ENCODE measurements at places on chromosomes 16 and 17.

- DNase-seq, result no peak
Measured at GRCh38 chr17:4501295-4501949, 2.7 kb downstream of the SPNS2 start.

- DNase-seq, result no peak
Measured at GRCh38 chr16:60674241-60674640, 1362.0 kb downstream of the CDH8 start.

DNA sequence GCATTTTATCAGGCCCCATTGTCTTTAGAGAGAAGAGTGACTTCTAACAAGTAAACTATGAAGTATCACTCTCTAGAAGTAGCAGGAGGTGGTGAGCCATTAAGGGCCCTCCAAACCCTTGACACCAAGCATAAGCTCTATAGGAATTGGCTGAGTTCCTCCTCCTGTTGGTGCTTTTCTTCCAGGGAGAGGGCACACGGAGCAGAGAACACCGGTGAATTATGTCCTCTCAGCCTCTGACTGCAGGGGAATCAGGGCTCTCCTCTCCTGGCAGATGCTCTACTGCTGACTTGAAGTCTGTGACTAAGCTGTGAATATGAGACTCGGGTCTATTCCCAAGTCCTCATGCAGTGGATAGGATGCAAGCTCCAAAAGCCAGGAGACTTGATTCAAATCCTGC, 32.3 kb downstream of the CHD9 start:
- DNase-seq, result no peak

GRCh38 chr17:9209781-9210370, 188.6 kb downstream of the NTN1 start:
- no peak for DNase-seq

- no peak for DNase-seq
Measured at GRCh38 chr16:66099306-66099705, 267.2 kb upstream of the CDH5 start.

GRCh38 chr16:14409563-14409962, 220.5 kb downstream of the PARN start:
- no peak for DNase-seq

- no peak for DNase-seq
Measured at GRCh38 chr17:77577491-77577890, 381.0 kb upstream of the TNRC6C start.

DNA sequence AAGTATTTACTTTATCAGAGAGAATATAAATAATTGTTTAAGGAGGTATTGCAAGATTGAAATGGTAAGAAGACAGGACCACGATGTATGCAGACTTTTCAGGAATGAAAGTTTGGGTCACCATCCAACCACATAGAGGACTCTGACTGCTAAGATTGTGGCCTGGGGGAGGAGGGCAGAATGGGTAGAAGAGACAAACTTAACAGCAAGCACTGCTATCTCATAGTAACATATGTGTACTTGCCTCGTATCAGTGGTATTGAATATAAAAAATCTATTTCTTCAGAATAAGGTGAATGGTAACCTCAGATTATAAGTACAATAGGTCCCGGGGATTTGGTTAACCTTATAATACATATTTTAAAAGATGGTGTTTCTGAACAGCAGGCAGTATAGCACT, 5.8 kb downstream of the KRT10 start:
- DNase-seq, result no peak

- DNase-seq, result peak; percentile 75
Measured at GRCh38 chr16:87384162-87384874, 742 bp upstream of the FBXO31 start.

DNA sequence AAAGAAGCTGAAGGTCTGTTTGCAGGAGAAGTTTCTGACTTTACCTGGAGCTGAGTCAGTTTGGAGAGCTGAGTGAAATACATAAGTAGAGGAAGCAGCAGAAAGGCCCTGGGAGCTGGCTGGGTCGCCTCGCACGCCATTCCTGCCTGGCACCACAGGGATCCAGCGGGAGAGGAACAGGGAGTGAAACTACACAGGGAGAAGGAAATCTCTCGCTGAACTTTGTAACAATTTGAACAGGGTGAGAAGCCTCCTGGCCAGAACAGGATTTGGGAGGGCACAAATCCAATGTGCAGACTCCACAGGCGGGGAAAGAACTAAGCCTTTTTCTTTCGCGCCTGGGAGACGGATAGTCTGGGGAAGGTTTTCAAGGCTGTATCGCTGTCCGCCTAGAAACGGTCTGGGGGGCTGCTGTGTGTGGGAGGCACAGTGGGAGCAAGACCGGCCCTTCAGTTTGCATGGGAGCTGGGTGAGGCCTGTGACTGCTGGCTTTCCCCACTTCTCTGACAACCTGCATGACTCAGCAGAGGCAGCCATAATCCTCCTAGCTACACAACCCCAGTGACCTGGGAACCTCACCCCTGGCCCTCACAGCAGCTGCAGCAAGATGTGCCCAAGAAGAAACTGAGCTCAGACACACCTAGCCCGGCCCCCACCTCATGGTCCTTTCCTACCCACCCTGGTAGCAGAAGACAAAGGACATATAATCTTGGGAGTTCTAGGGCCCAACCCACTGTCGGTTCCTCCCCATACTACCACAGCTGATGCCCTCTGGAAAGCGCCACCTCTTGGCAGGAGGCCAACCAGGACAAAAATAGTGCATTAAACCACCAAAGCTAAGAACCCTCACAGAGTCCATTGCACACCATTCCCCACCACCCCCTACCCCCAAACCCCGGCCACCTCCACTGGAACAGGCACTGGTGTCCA, 778.6 kb downstream of the KCNJ2 start:
- DNase-seq, result no peak
